ENCODE measurements at places on chromosomes 1 and 21. TPM values are rescaled to one million over a fixed set of nuclear protein-coding genes. Genes with fewer than 3 reads are reported as not detected.

AVPR1B gene
- not detected for total RNA-seq

ANKRD34A gene
- total RNA-seq, result 3.7 TPM

ITLN1 gene
- not detected for total RNA-seq

CFHR3 gene
- not detected for total RNA-seq

CCSAP gene
- total RNA-seq, result 13.1 TPM

APOBEC4 gene
- not detected for total RNA-seq

PDZK1 gene
- total RNA-seq, result 0.60 TPM

DNA sequence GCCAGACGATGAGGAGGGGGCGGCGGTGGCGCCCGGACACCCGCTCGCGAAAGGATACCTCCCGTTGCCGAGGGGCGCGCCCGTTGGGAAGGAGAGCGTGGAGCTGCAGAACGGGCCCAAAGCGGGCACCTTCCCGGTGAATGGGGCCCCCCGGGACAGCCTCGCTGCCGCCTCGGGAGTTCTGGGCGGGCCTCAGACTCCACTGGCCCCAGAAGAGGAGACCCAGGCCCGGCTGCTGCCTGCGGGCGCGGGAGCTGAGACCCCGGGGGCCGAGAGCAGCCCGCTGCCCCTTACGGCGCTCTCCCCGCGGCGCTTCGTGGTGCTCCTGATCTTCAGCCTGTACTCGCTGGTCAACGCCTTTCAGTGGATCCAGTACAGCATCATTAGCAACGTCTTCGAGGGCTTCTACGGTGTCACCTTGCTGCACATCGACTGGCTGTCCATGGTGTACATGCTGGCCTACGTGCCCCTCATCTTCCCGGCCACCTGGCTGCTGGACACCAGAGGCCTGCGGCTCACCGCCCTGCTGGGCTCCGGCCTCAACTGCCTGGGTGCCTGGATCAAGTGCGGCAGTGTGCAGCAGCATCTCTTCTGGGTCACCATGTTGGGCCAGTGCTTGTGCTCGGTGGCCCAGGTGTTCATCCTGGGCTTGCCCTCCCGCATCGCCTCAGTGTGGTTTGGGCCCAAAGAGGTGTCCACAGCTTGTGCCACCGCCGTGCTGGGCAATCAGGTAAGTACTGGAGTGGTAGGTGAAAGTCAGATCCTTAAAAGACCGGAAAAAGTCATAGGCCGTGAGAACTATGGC is 588 bp downstream of the FLVCR1 start:
- peak overlapping the region; percentile 92 for H3K27ac ChIP-seq
- H3K4me1 ChIP-seq, result peaks cover 36% of the 10 kb centered on the region
- no peak overlapping the region for H3K4me3 ChIP-seq
- DNase-seq, result peak; percentile 33
- H3K36me3 ChIP-seq, result peaks cover 20% of the 10 kb centered on the region

GRCh38 chr1:159177272-159177907 is 6.0 kb downstream of the CADM3 start:
- H3K4me1 ChIP-seq, result peaks cover 3% of the 10 kb centered on the region
- no peaks in the 10 kb centered on the region for H3K36me3 ChIP-seq

- H3K36me3 ChIP-seq, result no peaks in the 10 kb centered on the region
- H3K27ac ChIP-seq, result no peak overlapping the region
- no peak for DNase-seq
Observed at GRCh38 chr1:201649761-201650622, 111.1 kb downstream of the NAV1 start.

- H3K4me3 ChIP-seq, result no peak overlapping the region
- no peak for DNase-seq
- no peak overlapping the region for H3K27ac ChIP-seq
- H3K27me3 ChIP-seq, result no peaks in the 10 kb centered on the region
- peaks cover 7% of the 10 kb centered on the region for H3K4me1 ChIP-seq
Observed at GRCh38 chr1:173356191-173356762, 120.9 kb upstream of the PRDX6 start.

DNA sequence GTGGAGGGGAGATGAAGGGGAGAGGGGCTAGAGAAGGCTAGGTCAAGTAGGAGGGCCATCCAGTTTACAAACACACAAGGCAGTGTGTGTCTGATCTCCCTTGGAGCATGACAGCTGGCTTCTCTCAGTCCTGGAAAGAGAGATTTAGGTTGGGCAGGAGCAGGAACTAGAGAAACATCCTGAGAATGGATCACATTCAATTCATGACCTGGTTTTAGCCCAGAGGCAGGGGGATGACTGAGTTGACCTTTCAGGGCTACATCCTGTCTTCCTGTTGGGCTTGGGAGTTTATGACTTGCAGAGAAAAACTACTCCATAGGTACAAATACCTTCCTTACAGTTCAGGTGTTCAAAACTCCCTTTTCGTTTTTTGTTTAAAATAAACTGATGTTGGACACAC is 97.0 kb downstream of the IGSF21 start:
- no peak overlapping the region for H3K4me3 ChIP-seq
- H3K36me3 ChIP-seq, result no peaks in the 10 kb centered on the region
- no peak for DNase-seq
- no peak overlapping the region for H3K27ac ChIP-seq

GRCh38 chr1:58035523-58035922 is 511.0 kb downstream of the OMA1 start:
- peaks cover 6% of the 10 kb centered on the region for H3K27me3 ChIP-seq
- no peaks in the 10 kb centered on the region for H3K36me3 ChIP-seq
- no peaks in the 10 kb centered on the region for H3K4me1 ChIP-seq
- no peak for DNase-seq
- H3K4me3 ChIP-seq, result no peak overlapping the region
- H3K27ac ChIP-seq, result no peak overlapping the region

- H3K4me3 ChIP-seq, result no peak overlapping the region
- H3K4me1 ChIP-seq, result no peaks in the 10 kb centered on the region
- no peak overlapping the region for H3K27ac ChIP-seq
- no peak for DNase-seq
Observed at GRCh38 chr1:35222322-35223083, 29.6 kb upstream of the SFPQ start.

GRCh38 chr1:59979666-59980065 is 53.1 kb upstream of the CYP2J2 start:
- no peak for DNase-seq
- no peaks in the 10 kb centered on the region for H3K36me3 ChIP-seq
- H3K27me3 ChIP-seq, result peaks cover 13% of the 10 kb centered on the region
- no peaks in the 10 kb centered on the region for H3K4me1 ChIP-seq
- no peak overlapping the region for H3K4me3 ChIP-seq

DNA sequence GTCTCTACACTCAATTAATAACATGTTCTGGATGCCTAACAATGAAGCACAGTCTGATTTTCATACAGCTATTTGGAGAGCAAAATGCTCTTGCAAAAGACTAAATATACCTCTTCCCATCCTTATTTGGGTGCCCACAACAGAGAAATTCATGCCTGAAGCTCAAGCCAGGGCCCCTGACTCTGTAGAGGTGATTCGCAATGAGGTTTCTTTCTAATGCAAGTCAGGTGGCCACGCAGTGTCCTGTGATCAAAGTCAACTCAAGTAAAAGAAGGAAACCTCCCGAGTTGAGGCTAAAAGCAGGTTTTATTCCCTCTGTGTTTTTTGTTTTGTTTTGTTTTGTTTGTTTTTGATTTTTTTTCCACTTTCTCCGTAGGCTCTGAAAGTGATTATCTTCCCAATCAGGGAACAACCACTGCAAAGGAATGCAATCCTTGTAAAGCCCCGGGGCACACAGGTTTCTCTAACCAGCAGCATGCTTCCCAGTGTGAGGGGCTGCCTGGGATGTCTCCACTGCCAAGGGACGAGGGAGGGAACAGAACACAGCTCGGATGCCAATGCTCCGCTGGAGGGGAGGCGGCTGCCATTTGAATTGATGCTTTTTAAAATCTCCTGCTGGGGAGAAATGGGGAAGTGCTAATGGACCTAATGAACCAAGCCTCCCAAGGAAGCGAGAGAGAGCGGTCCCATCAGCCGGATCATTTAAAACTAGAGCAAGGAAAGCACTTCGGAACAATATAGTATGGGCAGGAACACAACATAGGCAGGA is 73.8 kb upstream of the SSX2IP start:
- peaks cover 32% of the 10 kb centered on the region for H3K27me3 ChIP-seq
- H3K4me3 ChIP-seq, result no peak overlapping the region

GRCh38 chr1:94636624-94637023 is 95.1 kb upstream of the F3 start:
- DNase-seq, result no peak
- no peak overlapping the region for H3K4me3 ChIP-seq
- no peak overlapping the region for H3K27ac ChIP-seq

DNA sequence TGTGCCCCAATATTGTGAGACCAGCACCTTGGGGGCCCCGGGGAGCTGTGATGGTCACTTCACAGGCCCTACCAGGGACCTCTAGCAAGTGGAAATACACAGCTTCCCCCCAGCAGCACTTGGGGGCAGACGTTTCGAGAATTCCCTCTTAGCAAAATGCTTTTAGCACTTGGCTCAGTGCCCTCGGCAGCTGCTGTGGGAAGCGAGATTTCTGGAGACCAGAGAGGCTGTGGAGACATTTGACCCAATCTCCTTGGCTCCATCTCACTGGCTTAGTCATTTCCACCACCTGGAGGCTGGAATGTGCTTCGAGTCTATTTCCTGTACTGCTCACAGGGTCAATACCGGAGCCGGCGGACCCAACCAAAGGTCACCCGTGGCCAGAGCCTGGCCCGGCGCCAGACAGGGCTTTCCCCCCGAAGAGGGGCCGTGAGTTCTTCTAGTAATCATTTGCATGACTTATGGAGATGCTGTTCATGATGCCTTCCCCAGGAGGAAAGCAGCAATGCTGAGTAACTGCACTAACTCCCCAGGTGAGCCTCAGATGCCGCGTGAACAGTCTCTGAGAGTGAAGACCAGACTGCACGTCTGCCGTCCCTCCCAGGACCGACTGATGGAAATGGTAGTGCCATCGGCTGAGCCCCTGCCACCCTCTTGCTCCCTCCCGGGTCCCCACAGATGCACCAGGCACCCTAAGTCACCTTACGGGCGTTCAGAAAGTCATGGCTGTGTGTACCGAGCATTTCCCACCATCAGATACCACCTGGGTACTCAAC is 4.4 kb upstream of the C2CD2 start:
- H3K4me3 ChIP-seq, result no peak overlapping the region
- DNase-seq, result no peak
- H3K27ac ChIP-seq, result no peak overlapping the region

DNA sequence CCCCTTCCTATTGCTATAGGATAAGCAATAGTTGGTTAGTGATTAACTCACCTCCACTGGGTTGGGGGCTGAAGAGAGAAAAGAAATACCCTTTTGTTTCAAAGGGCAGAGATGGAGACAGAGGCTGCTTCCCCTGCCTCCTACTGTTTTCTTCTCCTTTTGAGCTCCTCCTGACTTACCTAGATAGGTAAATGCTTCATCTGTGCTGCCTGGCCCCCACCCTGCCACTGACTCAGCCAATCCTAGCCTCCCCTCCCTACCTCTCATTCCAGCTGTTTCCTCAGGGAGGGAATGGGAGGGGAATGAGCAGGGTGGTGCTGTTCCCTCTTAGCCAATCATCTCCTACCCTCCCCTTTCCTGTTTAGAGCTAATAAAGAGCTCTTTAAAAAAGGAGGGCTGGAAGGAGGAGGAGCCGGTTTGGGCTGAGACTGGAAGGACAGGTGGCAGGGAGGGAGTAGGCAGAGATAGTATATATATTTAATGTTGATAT is at the start of gene C1orf116:
TSS of gene C1orf116 (minus strand) at position 229 of the 490 bp plus-strand sequence. CDS start 5,158 bp downstream, outside the sequence.
- peaks cover 3% of the 10 kb centered on the region for H3K4me1 ChIP-seq
- no peak for DNase-seq
- no peak within 1 kb of the TSS for H3K4me3 ChIP-seq
- H3K27ac ChIP-seq, result no peak within 1 kb of the TSS
- no peaks in the 10 kb centered on the region for H3K36me3 ChIP-seq

DNA sequence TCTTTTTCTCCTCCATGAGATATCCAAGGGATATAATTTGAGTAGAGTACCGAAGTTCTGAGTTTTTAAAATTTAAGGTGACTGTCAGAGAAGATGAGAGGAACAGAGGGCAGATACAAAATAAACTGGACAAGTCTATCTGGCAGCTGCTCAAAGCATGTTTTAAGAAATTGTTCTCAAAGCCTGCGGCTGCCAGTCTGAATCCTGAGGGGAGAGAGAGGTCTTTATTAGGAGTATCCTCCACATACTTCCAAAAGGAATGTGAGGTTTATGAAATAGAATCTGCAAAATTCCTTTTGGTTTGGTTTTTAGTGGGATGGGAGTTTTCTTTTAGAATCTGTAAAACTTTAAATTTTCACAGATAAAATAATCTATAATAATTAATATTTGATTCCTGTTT is 41.3 kb downstream of the TTC13 start:
- DNase-seq, result no peak
- H3K27me3 ChIP-seq, result no peaks in the 10 kb centered on the region
- H3K27ac ChIP-seq, result no peak overlapping the region
- H3K4me3 ChIP-seq, result no peak overlapping the region
- H3K4me1 ChIP-seq, result peaks cover 22% of the 10 kb centered on the region

GRCh38 chr1:155166051-155166470 is 7.0 kb downstream of the KRTCAP2 start:
- H3K27me3 ChIP-seq, result peaks cover 1% of the 10 kb centered on the region
- peaks cover 12% of the 10 kb centered on the region for H3K36me3 ChIP-seq
- peaks cover 19% of the 10 kb centered on the region for H3K4me1 ChIP-seq
- no peak for DNase-seq
- no peak overlapping the region for H3K4me3 ChIP-seq

DNA sequence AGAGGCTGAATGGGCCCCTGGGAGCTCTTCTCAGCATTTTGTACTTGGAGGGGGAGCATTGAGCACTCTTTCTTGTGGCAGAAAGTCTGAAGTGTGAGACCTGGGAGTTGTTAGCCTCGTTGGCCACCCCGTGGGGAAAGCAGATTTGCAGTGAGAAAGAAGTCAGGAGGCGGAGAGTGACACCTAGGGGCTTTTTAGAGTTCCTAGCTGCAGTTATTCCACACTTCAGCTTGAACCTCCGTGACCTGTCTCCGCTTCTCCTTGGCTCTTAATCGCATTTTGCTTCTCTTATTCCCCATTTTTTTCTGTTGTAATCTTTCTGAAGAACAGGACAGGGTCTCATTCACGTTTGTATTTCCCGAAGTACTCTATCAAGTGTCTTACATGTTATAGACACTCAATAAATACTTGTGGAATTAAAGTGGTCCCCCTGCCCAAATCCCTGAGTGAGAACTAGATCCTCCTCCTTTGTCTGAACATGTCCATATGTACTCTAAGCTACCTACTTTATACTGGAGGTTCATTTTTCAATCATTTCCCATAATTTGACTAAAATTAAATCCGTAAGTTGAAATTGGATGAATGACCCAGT is 14.5 kb upstream of the C1orf141 start:
- peaks cover 29% of the 10 kb centered on the region for H3K4me1 ChIP-seq
- peak; percentile 65 for DNase-seq
- H3K4me3 ChIP-seq, result no peak overlapping the region

GRCh38 chr1:228884196-228884595 is 148.9 kb downstream of the RHOU start:
- no peak overlapping the region for H3K27ac ChIP-seq

DNA sequence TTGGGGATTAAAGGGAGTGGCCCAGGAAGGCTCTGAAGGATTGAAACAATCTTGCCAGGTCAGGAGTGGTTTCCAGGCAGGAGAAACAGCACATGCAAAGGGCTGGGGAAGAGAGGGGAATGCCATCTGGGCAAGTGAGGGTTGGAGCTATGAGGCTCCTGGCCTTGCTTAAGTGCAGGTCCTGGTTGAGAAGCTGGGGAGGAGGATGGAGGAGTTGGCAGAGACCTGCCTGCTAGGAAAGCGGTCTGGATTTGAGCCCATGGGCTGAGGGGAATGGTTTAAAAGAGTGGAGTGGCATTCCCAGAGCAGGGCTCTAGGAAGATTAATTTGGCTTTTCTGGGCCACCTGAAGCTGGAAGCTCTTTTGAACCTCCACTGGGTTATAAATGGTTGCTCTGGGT is 9.2 kb downstream of the IGSF21 start:
- no peak overlapping the region for H3K27ac ChIP-seq
- peaks cover 14% of the 10 kb centered on the region for H3K27me3 ChIP-seq
- H3K4me3 ChIP-seq, result no peak overlapping the region
- H3K4me1 ChIP-seq, result no peaks in the 10 kb centered on the region
